HTR-8/SVneo (cell line): ENCODE measurements at places on chromosomes 2 and 18.

GRCh38 chr2:207530160-207531031 lies 634 bp downstream of the CREB1 start:
- DNase-seq: peak; percentile 30

GRCh38 chr2:174002679-174003078 lies 37.5 kb upstream of the SP3 start:
- DNase-seq: no peak

- no peak for DNase-seq
These were observed 21.5 kb upstream of the GNAL start for GRCh38 chr18:11667578-11667977.

DNA sequence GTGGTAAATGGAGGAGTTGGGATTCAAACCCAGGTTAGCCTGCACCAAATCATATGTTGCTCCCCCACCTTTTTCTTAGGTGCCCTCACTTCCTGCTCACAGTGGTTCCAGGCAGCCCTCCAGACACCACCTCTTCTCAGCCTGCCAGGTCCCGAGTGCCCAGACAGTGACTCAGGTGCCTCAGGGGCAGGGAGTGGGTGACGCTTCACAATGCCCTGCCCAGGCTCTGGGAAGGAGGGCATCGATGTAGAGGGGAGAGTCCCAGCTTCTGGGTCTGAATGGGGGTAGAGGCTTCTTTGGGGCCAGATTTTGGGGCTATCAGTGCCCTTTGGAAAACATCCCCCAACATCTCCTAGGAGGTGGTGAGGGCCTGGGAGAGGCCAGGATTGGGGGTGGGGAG lies 5.2 kb upstream of the DNAJB2 start:
- peak; percentile 43 for DNase-seq

DNA sequence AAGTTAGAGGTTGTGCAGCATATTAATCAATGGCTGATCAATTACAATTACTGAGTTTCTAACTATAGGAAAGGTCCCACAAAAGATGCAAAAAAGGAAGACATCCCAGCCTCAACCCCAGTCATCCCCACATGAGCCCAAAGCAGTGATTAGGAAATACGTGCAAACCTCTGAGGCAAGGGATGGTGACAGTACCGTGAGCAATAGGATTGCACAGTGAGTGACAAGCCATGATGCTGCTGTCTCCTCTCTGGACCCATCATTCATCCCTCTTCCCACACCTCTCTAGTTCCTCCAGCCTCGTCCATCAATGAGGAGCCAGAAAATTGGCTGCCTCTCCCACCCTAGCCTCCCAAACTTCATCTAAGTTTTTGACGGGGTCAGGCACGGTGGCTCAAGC lies 4.0 kb upstream of the SLC11A1 start:
- no peak for DNase-seq

- no peak for DNase-seq
These were observed 229.5 kb downstream of the DCC start for GRCh38 chr18:52569492-52569891.

GRCh38 chr18:23857164-23857552 lies 157.4 kb upstream of the TTC39C start:
- DNase-seq: no peak

DNA sequence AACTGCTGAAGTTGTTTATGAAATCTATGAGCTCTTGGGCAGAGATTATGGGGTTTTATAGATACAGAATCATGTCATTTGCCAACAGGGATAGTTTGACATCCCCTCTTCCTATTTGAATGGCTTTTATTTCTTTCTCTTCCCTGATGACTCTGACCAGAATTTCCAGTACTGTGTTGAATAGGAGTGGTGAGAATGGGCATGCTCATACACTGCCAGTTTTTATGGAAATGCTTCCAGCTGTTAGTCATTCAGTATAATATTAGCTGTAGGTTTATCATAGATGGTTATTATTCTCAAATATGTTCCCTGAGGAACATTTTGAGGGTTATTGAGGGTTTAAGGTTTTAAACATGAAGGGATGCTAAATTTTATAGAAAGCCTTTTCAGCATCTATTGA lies 121.2 kb downstream of the NR4A2 start:
- DNase-seq: no peak

DNA sequence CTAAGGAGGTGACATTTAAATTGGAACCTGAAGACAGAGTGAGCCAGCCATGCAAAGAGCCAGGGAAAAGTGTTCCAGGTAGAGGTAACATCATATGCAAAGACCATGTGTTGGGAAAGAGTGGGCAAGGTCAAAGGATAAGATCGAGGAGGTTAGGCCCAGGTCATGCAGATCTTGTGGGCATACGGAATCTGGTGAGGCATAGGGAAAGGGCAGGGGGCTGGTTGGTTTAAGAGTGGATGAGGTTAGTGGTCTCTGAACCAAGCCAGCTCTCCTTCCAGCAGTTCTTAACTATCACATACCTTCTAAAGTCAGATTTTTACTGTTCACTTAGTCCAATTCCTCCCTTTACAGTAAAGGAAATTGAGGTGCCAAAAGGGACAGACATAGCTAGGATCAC lies 3.0 kb downstream of the ANKRD53 start:
- DNase-seq: no peak

- no peak for DNase-seq
These were observed 290.8 kb downstream of the SLC4A3 start for GRCh38 chr2:219918254-219918653.

GRCh38 chr2:240628808-240629618 lies 3.7 kb downstream of the GPR35 start:
- DNase-seq: no peak

- peak; percentile 74 for DNase-seq
These were observed 45.2 kb downstream of the TMEM131 start for GRCh38 chr2:97950329-97951154.

DNA sequence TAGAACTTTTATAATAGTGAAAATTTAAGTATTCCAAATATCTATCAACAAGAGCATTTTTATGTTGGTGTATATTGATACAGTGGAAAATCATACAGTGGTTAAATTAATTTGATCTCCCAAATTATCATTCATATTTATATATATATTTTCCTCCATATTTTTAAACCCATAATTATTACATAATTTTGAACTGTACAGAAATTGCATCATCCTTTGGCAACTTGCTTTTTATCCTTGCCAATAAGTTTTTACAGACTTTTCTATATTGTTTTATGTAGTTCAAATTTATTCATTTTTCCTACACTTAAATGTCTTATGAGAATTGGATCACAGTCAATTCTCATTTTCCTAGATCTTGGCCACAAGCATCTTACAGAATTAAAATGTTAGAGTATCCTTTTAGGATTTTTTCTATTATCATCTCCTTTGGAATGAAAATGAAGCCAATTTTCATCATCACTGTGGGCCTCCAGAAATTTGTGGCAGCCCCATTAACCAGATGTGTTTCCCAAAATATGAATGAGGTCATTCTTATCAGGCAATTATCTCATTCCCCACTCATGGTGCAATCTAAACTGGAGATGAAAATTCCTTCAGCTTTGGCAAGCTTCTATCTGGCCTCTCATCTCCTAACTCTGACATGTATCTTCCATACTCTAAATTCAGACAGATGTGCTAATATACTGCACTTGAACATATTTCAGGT lies 94.2 kb upstream of the DLGAP1 start:
- DNase-seq: no peak

DNA sequence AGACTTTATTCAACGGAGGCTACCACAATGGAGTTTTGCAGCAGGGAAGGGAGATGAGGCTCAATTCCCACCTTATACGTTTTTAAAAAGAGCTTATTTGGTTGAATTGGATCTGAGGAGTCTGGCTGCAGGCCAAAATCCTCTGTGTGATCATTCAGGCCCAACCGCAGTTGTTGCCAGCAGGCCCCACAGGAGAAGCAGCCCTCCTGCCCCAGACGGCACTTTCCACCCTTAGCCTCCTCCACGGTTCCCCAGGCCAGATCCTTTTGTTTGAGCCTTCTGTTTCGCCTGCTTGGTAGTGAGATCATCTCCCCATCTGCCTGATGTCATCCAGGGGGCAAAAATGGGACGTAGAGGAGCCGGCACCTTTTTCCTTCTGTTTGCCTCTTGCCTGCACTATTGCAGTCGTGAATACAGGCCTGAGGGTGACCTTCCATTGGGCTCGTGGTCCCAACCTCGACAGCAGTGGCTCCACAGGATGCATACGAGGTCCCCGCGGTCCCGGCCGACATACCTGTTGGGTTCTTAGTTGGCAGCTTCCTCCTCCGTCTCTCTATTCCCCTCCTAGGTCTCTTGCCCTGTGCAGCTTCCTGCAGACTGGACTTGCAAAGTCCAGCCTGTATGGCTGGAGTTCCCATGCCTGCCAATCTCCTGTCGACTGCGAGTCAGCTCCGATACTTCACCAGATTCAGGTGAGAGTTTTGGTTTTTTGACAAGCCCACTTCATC lies 9.3 kb upstream of the GPR35 start:
- no peak for DNase-seq
